ENCODE measurements at places on chromosomes 7 and 10. TPM values are rescaled to one million over a fixed set of nuclear protein-coding genes. Genes with fewer than 3 reads are reported as not detected.

DNA sequence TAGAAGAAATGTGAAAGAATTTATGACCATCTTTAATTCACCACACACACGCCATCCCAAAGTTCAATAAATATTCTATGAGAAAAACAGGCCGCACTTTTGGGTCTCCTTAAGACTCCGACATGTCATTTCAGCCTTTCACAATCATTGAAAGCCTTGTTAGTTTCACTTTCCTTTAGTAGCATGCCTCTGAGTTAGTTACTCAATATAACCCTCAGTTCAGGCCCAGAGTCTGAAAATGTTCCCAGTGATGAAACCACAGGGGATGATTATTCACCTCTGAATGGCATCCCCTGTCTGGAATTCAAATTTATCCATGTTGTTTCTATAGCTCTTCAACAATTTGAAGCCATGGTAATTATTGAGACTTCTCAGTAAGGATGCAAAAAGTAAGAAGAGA lies 278.1 kb upstream of the NRP1 start:
- DNase-seq = no peak

The SYT15 gene
- 0.79 TPM for total RNA-seq

The DRGX gene
- total RNA-seq = 0.20 TPM

The TCAF2 gene
- total RNA-seq = 1.2 TPM

- peak; percentile 26 for DNase-seq
Measured at GRCh38 chr7:140003913-140004382, 58.8 kb downstream of the PARP12 start.

- no peak for DNase-seq
Measured at GRCh38 chr10:128056303-128057050, 69.7 kb downstream of the MKI67 start.

GRCh38 chr10:62463364-62463763 lies 89.2 kb downstream of the ZNF365 start:
- no peak for DNase-seq

GRCh38 chr7:102258073-102258748 lies 28.5 kb upstream of the SH2B2 start:
- DNase-seq = no peak

The ZPBP gene
- not detected for total RNA-seq

DNA sequence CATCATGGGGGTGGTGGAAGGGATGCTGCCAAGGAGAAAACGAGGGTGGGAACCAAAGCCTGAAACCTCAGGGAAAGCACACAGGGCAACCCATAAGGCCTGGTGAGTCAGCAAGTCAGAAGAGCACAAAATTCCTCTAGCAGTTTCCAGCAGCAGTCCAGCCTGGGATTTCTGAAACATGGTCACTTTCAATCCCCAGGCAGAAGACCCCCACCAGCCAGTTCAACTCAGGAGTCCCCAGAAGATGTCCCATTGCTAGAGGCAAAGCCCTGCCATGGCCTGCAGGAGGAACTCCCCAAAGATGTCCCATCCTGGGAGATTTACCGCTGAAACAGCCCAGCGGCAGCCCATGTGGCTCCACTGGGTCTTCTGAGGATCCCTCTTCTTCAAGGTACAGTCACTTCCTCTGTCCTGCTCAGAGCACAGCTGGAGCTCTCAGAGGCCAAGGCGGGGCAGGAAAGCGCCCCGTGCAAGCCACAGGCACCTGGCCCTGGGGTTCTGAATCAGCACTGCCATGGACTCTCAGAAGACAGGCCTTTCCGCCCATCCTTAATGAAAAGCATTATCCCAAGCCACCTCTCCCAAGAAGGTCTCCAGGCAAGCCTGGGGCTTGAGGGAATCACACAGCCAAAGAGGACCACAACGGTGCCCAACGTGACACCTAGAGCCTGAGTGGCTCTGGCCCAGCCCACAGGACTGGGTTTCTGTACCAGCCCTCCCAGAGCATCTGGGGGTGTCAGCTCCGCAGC lies 196.9 kb downstream of the GRID1 start:
- DNase-seq = no peak

The TMEM72 gene
- 0.10 TPM for total RNA-seq

DNA sequence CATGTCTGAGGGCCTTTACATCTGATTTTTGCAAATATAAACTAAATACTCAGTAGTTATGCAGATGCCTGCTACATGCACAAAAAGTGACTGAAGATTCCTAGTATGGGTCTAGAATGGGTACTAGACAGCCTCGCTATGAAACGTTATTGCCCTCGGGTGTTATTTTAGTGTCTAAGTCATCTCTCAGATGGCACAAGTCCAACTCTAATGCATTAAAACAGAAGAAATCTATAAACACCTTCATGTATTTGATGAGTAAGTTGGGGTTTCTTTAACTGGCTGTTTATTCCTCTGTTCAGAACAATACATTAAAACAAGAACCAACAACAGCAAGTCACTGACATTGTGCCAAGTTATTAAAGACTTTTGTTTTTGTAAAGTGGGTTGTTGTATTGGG lies 41.6 kb downstream of the TEX36 start:
- no peak for DNase-seq

DNA sequence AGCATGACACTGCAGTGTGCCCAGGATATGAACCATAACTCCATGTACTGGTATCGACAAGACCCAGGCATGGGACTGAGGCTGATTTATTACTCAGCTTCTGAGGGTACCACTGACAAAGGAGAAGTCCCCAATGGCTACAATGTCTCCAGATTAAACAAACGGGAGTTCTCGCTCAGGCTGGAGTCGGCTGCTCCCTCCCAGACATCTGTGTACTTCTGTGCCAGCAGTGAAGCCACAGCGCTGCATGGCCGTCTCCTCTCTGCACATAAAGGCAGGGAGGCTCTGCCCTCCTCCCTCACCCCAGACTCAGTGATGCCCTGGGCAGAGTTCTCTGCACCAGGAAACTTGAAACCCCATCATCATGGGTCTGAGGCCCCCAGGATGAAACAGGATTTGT lies 70.7 kb upstream of the PRSS58 start:
- no peak for DNase-seq

GRCh38 chr7:45682836-45683555 lies 108.8 kb downstream of the ADCY1 start:
- no peak for DNase-seq

DNA sequence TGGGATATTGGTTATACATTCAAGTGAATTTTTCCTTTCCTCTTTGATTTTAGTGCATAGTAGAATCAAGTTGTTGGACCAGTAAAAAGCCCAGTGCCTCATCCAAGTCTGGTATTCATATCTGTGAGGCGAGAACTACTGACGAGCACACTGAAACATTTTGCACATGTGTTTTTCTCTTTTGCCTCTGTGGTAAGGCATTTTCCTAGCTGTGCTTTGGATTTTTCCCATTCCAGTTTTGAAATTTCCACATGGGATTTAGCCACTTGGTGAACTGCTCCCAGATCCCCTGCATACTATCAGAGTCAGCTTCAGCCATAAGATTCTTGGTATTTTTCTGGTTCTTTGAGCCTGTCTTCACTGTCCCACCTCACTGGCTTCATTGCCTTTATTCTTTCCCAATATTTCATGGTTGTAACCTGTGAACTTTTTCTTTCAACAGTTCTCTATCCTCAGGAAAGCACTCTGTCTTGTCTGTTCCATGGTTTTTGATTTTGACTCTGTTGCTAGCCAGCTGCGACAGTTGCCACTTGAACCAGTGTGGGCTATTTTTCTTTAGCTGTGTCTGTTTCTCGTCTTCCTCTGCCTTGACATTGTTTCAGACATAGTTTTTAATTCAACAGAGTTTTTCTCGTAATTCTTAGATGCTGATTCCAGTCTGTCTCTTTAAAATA lies 239.0 kb downstream of the REEP3 start:
- DNase-seq = peak; percentile 82

GRCh38 chr10:93313798-93314197 lies 168.3 kb downstream of the MYOF start:
- no peak for DNase-seq

DNA sequence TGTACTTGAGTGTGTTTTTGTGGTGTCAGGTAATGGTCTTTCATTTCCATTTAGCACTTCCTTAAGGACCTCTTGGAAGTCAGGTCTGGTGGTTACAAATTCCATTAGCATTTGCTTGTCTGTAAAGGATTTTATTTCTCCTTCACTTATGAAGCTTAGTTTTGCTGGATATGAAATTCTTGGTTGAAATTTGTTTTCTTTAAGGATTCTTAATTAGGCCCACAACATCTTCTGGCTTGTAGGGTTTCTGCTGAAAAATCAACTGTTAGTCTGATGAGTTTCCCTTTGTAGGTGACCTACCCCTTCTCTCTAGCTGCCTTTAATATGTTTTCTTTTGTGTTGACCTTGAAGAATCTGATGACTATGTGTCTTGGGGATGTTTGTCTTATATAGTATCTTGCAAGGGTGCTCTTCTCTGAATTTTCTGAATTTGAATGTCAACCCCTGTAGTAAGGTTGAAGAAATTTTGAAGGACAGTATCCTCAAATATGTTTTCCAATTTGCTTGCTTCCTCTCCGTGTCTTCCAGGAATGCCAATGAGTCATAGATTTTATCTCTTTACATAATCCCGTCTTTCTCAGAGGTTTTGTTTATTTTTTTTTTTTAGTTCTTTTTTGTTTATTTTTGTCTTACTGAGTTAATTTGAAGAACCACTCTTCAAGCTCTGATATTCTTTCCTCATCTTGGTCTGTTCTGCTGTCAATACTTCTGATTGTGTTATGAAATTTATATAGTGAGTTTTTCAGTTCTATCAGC lies 70.2 kb downstream of the SLC39A12 start:
- DNase-seq = no peak

DNA sequence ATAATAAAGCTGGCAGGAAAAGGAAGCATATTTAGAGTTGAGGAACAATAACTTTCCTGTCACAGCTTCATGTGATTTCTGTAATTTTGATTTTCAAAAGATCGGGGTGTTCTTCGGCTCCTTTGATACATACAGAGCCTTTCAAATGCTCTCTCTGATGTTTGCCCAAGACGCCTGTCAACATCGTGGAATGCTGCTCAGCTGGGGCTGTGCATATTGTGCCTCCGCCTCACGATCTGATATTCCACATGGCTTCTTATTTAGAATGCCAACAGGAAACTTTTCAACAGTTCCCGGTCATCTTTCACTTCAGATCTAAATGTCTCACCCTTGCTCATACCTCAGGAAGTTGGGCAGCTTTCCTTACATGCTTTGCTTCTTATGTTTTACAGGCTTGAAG lies 7.3 kb downstream of the NPY start:
- no peak for DNase-seq

The DOCK4 gene
- 29.7 TPM for total RNA-seq

DNA sequence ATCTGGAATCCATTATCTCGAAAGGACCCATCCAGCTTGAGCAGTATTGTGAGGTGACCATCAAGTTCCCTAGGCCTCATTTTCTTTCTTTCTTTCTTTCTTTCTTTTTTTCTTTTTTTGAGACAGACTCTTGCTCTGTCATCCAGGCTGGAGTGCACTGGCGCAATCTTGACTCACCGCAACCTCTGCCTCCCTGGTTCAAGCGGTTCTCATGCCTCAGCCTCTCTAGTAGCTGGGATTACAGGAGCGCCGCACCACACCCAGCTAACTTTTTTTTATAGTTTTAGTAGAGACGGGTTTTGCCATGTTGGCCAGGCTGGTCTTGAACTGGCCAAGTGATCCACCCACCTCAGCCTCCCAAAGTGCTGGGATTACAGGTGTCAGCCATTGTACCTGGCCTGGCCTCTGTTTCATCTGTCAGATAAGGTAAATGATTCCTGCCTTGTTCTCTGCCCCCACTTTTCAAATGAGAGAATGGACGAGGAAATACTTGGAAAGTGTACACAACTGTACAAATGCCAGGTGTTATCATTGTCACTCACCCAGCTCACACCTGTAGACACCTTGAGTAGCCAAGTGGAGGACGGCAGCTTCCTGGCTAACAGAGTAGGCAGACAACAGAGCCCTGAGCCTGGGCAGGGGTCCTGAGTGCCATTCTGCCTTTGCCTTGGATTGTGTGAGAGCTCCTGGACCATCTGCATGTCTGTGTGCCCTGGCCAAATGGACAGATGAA lies 54.1 kb downstream of the HK1 start:
- no peak for DNase-seq

- no peak for DNase-seq
Measured at GRCh38 chr7:25351761-25352160, 123.5 kb upstream of the NPVF start.

The SFXN3 gene
- total RNA-seq = 34.4 TPM

The BICC1 gene
- 30.3 TPM for total RNA-seq

- DNase-seq = no peak
Measured at GRCh38 chr10:21492421-21492820, 33.1 kb downstream of the SKIDA1 start.

The CALHM3 gene
- not detected for total RNA-seq

DNA sequence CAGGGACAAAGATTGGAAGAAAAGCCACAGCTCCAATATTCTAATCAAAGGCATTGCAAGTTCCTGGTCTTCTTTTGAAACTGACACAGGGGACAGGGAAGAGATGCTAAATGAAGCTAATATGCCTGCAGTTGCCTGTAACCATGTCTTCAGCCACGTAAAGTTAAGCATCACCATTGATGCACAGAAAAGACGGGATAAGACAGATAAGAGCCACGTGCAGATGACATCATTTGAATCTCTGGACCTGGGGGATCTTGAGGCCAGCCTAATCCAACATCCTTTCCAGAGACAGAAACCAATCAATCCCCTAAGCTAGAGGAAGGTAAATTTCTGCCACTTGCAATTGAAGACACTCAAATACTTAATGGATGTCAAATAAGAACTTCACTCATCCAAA lies 93.4 kb downstream of the PIP4K2A start:
- no peak for DNase-seq

DNA sequence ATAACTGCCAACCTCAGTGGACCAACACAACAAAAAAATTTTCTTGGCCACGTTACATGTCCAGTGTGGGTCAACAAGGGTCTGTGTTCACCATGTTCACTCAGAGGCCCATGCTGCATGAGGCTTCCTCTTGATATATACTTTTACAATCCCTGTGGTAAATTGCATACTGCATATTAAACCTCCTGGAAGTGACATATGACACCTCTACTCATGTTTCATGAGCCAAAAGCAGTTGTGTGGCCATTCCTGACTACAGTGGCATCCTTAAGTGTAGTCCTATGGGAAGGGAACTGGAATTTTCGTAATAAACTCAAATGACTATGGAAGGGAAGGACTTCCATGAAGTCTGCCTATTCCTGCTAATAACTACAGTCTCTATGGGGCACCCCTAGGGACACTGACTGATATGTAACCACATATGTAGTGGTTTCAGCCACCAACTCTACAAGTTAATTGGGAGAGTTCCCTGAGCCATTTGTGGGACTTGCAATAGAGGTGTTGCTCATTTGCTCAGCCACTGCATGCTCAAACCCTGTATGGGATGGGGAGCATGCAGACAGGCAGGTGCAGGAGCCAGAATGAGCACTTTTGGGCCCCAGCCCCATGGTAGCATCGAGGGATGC lies 9.7 kb downstream of the DYNC1I1 start:
- DNase-seq = no peak

DNA sequence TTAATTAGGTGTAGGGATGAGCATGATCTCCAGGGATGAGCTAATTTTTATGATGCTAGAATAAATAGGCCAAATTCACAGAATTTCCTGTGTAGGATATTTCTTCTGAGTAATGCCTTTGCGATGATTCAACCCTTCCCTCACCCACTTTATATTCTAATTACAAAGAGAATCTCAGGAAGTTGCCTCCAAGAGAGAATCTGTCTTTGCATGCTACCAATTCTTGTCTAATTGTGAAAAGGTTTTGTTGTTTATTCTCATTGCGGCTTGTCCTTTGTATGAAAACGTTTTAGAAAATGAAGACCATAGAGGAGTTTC lies 6.3 kb downstream of the C7orf57 start:
- no peak for DNase-seq
